ENCODE measurements at places on chromosomes 3 and 15.

DNA sequence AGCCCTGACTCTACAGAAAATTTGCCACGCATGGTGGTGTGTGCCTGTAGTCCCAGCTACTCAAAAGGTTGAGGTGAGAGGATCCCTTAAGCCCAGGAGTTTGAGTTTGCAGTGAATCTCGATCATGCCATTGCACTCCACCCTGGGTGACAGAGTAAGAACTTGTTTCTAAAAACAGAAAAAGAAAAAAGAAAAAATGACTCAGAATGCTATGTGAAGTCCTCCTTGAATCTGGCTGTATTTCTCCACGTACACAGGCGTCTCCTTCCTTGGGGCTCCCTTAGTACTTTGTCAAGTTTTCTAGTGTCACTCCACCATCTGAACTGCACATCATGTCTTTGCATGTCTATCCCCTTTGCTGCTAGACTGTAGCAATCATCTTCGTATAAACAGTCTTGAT is 104.4 kb downstream of the LMLN start:
- no peak for DNase-seq

DNA sequence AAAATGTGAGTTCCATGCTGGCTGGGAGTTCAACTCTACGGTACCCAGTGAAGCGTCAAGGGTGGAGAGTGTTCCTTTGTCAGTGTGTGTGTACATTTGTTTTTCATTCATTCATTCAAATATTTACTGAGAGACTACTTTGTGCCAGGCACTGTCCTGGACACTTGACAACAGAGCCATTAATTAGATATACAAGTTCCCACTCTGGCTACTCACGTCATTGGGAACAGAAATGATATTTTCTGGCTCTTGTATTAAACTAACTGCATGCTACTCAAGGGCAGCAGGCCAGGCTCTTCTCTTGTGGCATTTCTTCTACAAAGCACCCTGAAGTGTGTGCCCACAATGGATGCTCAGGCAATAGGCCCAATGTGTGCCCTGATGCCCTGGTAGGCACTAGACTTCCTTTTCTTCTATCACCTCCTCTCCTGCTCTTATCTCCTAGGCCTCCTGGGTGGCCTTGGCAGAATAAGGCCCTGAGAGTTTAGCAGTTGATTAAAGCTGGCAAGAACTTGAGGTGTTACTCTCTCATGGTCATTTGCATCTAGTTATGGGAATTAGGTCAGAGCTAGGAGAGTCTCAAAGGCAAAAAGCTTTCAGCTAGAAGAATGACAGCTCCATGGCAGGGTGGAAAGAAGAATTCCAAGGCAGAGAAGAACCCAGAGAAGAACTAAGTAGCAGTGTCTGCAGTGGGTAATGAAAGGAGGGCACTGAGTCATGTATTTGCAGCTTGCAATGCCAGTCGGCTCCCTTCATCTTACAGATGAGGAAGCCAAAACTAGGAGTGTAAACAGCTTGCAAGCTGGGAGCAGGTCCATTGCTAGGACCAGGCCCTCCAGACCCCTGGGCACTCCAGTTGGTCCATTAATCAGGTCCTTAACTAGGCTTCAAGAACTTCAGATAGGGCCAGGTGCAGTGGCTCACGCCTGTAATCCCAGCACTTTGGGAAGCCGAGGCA is 14.0 kb upstream of the SMAD3 start:
- DNase-seq = no peak

- DNase-seq = no peak
Measured at GRCh38 chr3:107942244-107942643, 148.6 kb downstream of the CD47 start.

- DNase-seq = no peak
Measured at GRCh38 chr3:39169712-39170111, 16.3 kb upstream of the CSRNP1 start.

DNA sequence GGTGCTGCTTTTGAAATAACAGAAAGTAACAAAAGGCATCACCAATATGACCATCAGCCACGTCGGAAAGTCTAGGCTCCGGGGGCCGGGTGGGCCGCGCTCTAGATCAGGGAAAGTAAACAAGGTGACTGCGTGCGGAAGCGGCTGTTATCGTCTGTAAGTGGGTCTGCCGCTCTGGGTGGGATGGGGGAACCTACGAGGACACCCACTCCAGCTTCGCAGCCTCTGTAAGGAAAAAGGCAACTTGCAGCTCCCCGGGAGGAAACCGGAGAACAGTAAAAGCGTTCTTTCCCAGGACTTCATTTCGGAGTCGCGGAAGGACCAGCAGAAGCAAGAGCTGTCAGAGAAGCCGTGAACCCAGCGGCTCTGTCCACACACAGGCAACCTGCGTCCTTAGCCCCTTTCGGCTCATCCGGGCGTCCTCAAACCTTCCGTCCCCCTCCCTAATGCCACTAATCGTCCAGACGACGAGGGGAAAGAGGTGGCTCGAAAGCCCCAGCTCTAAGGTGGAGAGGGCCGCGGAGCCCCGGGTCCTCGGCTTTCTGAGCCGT is 461 bp downstream of the XRN1 start:
- DNase-seq = no peak

DNA sequence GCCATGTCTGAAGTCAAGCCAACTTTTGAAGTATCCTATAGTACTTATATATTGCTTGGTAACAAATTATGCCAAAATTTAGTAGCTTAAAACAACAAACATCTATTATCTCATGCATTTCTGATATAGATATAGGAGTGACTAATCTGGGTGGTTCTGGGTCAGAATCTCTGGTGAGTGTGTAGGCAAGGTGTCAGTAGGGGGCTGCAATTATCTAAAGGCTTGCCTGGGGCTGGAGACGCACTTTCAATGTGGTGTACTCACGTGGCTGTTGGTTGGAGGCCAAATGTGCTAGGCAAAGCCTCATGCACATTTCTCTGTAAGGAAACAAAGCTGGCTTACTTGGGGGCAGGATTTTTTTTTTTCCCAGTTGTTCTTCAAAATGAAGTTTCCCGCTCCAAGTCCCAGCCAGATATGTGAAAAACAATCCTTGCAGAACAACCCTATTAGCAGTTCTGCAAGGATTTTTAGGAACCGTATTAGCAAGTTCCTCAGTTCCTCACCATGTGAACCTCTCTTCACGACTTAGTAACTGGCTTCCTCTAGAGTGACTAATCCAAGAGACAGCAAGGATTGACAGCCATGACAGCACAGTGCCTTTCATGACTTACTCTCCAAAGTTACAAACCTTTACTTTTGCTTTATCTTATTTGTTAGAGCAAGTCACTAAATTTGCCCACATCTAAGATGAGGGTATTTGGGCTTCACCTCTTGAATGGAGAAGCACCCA is 25.8 kb downstream of the GREM1 start:
- no peak for DNase-seq

Measured in iPS DF 19.7 (cell line).